ENCODE measurements at places on chromosomes 1 and 21. TPM values are rescaled to one million over a fixed set of nuclear protein-coding genes. Genes with fewer than 3 reads are reported as not detected.

PTCH2 gene
- not detected for total RNA-seq

KLF18 gene
- not detected for total RNA-seq

TMEM81 gene
- total RNA-seq = 3.0 TPM

LCE3E gene
- not detected for total RNA-seq

GRCh38 chr1:27001570-27002360 is 8.3 kb downstream of the TRNP1 start:
- no peak for DNase-seq

DNA sequence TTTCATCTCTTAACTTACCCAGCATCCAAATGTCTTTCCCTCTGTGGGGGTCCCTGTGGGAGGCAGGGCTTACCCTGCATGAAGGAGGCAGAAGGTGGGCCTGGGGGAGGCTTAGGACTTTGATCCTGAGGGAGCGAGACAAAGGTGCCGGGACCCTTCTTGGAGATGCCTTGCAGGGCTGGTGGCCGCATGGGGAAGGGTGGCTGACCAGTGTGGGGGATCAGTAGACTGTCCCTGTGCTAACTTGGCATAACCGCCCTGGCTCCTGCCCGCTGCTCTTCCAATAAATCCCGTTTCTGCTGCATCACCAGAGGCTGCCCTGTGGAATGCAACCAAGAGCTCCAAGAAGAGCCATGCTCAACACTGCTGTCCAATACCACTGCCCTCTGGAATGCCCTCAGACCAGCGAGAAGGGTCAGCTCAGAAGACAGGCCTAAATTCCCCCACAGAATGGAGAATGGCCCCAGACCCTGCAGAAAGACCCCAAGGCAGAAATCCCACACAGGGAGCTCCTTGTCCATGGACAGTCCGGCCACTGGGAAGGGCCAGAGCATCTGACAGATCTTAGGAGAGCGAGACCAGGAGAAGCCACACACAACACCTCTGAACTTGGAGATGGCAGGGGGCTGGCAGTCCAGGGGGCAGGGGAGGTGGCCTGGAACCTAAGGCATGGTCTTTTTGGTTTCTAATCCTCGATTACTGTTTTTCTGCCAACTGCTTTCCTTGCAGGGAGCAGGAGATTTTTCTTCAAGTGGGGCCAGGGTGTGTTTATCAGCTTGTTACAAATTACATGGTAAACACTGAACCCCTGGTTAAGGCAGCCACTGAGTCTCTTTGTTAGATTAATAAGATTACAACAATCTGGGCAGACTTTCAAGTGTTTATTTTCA is 46.7 kb upstream of the DMRTB1 start:
- no peak for DNase-seq

DNA sequence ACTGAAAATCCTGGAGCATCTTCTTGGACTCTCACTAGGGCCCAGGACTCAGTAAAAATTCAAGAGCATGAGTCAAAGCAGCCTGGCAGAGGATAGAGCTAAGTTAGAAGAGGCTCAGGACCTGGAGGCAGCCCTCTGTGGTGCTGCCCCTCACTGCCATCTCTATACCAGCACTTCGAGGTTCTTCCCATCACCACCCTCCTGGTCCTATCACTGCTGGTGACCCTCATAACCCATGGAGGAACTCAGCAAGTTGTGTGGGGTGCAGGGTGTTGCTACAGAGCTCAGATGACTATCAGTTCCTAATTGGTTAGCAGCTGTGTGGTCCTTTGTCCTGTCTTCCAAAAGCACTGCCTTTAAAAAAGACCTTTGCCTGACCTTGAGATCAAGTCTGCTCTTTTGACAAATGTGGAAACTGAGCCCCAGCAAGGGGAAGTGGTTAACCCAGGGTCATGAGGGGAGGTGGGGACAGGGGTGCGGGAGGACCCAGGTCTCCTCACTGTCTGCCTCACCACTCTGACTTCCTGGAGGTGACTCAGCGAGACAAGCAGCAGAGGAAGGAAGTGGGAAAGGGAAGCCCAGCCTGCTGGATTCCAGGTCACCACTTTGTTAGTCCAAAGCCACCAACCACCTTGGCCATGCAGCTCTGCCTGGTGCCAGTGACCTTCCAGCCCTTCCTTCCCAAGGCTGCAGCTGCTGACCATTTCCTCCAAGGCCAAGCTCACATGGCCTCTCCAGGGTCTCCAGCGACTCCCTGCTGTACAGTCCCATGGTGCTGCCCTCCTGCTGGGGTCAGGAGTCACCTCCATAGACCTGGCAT is 199.4 kb upstream of the EDN2 start:
- no peak for DNase-seq
